ENCODE measurements at places on chromosomes 4 and X. TPM values are rescaled to one million over a fixed set of nuclear protein-coding genes. Genes with fewer than 3 reads are reported as not detected.
A peak's percentile ranks its signal among the peaks of the same experiment; 100 is the strongest.

DNA sequence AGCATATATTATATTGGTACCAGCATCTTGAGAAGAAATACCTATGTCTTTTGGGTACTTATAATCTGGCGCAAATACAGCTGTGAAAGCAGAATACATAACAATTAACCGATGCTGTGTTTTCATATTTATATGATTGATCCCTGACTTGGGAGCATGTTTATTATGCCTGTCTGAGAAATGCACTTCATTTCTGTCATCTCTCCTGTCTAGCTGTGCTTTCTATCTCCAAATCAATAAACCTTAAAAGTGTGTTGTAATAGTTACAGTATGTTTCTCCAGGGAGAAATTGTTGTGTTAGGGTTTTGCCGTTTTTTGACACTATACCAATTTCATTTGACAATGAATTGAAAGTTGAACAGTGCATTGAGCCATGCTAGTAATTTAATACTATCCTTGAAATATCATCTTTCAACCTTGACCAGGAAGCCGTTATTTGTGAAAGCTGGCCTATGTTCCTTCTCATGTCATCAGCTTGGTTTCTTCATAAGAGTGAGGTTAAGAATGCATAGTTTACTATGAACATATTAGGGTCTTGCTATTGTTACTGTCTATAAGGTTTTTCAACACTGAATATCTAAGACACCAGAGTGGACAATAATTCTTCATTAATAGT is 206.2 kb upstream of the PCDH18 start:
- no peak for DNase-seq

DNA sequence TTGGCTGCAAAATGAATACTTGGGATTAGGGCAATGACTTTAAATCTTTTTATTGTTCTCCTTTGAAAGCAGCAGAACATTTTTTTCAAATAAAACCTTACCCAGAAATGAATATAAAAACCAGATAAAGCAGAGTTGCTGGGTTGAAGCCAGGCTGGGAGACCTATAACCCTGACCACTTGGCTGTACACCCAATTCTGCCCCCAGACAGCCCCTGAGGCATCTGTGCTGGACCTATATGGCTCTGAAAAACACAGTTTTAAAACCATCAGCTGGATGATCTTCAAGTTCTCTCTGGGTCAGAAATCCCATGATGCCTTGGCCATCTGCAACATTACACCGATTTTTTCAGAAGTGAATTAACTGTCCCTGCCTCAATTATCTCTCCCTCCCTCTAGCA is 23.7 kb upstream of the GLRA2 start:
- DNase-seq = no peak

DNA sequence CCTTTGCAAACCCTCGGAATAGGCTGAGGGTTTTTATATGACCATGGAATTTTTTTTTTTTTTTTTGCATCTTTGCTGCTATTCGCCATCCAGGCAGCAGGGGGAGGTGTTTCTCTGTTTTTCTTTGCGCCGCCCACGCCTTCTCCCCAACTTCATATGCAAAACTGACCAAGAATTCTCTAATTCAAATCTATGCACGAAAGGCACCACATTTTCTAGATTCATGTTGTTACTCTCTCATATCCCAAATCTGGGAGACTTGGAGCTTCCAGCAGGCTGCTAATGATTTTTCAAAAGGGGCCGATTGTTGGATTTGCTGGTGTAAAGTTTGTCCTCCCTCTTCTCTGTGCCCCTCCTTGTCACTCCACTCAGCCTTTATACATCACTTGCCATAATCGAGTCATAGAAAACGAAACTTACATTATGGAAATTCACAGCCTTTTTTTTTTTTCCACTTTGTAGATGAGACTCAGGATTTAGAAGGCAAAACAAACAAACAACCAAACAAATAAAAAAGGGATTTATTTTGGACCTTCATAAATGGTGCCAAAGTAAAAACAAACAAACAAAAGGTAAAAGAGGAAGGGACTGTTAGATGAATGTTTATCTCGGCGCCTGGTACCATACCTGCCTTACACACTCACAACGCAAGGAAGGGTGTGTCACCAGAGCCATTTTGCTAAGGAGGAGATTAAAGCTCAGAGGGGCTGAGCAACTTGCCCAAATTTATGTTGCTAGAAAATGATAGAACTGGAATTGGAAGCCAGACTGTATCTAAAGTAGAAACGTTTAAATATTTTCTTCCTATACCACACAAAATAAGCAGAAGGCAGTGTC is 29.3 kb upstream of the BOD1L1 start:
- peak; percentile 86 for DNase-seq

DNA sequence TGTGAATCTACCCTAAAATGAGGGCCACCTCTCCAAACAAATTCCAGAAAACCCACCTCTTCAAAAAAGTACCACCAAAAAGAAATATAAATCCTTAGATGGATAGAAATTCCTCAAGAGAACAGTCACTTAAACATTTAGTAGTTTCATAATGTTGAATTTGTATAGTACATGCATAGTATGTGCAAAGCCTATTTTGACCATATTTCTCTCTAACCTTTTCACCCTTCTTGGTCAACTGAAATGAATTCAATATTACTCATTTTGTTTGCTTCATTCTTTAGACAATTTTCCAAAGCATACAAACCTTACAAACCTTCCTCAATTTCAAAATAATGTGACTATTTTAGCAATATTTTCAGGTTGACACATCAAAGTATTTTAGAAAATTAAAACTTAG is 4.1 kb downstream of the RHOXF1 start:
- DNase-seq = no peak

DNA sequence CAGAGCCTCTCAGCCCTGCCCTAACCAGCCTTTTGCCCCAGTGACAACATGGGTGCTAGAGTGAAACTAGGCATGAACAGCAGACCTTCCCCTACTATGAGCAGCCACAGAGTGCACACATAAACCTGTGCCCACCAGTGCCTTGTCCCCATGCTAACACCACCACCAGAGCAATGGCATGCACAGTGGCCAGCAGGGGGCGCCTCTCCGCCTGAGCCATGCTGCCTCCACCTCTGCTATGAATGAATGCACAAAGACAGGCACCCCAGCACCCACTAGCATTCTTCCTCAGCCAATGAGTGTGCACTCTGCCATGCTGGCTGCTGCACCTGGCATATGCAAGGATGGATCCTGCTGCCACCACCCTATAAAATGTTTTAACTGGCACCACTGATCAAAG is 286.9 kb upstream of the FGF16 start:
- peak; percentile 34 for DNase-seq

DNA sequence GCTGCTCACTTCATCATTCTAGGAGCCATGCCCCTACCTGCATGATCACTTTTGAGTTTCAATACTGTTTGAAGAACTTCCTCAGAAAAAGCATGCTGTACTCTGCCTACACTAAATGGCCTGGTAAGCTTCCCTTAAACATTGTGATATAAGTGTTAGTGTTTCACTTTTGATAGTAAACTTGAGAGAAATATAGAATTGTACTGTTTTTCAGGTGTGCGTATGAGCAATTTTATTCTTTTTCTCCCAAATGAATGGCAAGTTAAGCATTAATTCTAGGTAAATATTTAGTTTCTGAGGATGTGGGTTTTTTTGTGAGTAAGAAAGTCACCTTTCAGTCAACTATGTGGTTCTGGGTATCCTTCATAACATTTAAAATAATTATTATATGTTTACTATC is 484.5 kb downstream of the IL15 start:
- DNase-seq = no peak

DNA sequence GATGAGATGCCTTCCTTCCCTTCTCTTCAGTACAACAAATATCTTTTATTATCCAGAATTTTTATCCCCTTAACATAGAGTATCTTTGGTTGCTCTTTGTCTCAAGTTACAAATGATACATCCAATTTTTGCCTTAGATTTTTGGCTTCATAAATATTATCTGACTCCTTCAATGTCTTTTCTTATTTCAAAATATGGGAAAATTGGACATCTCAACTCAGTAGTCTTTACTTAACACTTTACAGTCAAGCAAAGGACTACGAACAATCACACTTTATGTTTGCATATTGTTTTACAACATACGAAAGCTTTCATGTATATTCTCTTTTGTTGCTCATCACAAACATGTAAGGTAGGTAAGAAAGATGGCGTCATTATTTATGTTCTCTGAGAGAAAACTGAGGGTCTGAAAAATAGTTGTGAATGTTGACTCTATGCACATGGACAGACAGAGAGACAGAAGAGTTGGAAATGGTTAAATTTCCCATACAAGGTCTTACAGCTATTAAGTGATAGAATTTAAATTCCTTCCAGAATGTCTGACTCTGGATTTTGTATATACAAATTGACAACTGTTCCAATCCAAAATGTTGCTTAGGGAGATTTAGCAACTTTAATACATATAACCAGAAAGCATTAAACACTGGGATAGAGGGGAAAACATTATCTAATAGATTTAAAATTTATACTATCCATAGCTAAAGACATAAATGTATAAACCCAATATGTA is 29.4 kb downstream of the DCHS2 start:
- DNase-seq = no peak

GRCh38 chr4:3702561-3703221 is 63.5 kb upstream of the ADRA2C start:
- no peak for DNase-seq

DNA sequence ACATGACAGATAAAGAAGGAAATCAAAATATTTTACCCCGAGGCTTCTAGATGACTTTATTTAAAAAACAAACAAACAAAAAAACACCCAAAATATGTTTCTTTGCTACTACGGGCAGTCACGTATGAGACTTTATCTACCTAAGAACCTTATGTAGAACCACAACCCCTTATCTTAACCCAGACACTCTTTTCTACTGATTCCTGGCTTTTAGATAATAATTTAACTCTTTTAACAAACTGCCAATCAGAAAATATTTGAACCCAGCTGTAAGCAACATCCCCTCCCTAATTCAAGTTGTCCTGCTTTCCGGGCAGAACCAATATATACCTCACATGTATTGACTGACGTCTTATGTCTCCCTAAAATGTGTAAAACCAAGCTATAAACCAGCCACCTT is 15.4 kb downstream of the ELOVL6 start:
- DNase-seq = no peak

DNA sequence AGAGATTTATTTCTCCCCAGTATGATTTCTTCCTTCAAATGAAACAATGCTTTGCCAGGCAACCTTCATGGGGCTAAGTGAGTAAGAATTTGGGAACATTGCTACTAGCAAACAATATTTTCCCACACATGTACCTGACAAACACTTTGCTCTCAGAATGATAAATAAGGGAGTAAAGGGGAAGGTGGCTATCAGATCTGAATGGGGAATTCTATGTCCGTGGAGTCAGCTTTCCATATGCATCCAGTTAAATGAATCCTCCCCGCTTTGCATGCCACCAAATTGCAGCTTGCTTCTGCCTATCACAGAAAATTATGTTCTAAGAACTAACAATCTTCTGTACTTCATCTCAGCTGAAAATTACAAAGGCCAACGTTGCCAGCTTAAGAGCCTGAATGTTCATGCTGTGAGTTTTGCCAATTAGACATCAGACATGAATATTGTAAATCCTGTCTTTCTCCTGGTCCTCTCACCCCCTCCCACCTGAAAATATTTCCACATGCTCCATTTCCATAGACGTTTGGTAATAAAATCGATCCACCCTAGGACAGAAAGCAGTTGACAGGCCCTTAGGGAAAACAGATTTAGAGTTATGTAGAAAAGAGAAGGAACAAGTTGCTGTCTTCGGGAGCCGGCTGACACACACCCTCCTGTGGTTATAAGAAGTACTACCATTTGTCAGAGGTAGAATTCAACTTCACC is 6.3 kb downstream of the MEPE start:
- peak; percentile 32 for DNase-seq

DNA sequence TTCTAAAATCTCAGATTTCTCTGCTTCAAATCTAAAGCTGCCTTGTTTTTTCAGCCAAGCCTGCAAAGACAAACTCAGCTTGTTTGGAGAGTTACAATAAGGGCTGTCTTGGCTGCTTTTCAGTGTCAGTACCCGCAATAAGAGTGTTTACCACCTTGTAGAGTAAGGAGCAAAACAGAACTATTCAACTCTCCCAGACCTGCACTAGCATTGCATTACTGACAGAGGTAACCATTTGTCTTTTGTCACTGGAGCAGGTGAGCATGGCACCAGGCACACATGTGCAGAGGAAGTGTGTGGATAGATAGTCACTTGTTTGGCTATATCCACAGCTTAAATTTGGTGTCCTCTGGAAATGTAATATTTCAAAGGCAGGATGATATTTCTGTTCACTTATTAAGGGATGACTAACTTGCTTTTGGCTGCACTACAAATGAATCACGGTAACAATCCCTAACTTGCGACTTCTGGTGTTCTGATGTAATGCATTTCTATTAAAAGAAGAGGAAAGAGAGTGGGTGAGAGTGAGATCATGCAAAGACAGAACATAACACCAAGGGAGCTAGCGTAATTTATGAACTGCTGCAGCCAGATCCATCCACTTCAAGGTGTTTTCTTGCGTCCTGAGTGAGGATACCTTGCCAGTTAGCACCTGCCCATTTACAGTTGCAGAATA is 38.6 kb downstream of the PTCHD1 start:
- DNase-seq = no peak

GRCh38 chrX:21947671-21948070 is 7.2 kb downstream of the SMS start:
- no peak for DNase-seq

DNA sequence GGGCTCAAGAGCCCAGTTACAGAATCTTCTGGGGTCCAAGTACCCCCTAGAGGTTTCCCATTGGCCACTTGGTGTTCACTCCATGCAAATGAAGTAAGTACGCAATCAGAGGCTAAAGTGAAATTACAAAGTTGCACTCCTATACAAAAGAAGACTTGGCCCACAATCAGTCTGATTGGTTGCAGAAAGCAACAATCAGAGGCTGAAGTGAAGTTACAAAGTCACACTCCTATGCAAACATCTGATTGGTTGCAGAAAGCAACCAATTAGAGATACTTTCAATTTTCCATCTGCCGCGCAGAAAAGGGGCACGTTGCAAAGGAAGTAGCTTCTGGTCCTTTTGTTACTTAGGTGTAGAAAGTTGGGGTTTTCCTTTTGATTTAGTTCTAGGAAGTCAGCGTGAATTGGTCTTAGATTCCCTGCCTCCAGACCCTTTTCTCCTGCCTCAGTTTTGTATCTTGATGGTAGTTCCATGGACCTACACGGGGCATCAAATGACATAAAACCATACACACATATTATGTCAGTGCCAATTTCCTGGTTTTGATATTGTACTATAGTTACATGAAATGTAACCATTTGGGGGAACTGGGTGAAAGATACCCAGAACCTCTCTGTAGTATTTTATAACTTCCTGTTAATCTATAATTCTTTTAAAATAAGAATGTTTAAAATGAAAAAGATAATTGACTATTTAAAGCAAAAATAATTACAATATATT is 12.4 kb upstream of the PIN4 start:
- DNase-seq = peak; percentile 43

GRCh38 chr4:58739275-58739674 is 1629.1 kb upstream of the IGFBP7 start:
- DNase-seq = no peak

Gene SSX3
- total RNA-seq = not detected

Gene PPP4R3C
- not detected for total RNA-seq

Gene POLN
- total RNA-seq = 3.2 TPM
